AG09309 (cell line): ENCODE measurements at places on chromosomes 3 and 15.

DNA sequence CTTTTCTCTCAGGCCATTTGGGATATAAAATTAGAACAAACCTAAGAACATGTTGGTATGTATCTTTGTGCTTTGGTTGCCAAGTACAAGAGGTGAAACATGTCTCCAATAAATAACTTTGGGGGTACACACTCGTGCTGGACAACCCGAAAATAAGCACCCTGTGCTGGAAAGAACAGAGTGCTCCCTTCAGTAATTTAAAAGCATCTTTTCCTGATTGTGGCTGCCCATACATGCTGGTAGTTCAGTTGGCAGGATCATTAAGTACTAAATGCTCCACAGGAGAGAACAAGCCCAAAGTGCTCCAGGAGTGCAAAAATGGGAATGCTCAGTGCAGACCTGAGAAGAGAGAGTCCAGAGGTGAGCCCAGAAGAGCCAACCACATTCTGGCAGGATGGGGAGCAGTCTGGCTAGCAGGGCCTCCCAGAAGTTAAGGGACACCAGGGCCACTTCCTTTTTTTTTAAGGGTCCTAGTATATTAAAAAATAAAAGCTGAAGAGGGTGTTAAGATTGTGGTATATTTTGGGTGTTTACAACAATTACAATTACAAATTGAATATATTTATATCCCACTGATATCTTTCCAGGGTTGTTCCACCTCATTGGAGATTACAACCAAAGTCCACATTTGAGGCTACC lies 48.6 kb upstream of the SSR3 start:
- no peak for DNase-seq

DNA sequence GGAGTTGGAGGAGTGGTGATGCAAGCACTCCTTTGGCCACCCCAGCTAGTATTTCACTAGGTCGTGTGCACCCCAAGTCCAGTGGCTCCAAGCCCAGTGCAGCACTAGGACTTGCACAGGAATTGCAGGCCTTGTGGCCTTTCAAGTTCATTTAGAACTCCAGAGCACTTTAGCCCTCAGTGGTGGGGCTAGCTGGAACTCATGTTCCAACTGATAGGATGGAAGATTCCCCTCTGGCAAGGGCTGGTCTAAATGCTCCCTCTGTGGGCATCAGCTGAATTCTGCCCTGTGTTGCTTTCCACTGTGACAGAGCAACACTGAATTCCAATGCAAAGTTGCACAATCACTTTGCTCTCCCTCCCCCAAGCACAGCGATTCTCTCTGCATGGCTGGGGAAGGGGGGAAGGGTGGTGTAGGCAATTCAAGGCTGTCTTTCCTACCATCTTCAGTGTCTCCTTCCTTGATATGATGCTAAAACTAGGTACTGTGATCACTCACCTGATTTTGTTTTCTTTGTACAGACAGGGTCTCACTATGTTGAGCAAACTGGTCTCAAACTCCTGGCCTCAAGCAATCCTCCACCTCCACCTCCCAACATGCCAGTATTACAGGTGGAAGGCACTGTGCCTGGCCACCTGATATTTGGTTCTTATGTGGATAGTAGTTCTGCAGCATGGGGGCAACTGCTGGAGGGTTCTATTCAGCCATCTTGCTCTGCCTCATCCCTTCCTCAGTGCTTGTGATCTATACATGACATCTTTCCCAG lies 10.3 kb downstream of the USF3 start:
- DNase-seq = peak; percentile 45

GRCh38 chr3:106850437-106850836 lies 526.8 kb upstream of the CCDC54 start:
- DNase-seq = no peak

DNA sequence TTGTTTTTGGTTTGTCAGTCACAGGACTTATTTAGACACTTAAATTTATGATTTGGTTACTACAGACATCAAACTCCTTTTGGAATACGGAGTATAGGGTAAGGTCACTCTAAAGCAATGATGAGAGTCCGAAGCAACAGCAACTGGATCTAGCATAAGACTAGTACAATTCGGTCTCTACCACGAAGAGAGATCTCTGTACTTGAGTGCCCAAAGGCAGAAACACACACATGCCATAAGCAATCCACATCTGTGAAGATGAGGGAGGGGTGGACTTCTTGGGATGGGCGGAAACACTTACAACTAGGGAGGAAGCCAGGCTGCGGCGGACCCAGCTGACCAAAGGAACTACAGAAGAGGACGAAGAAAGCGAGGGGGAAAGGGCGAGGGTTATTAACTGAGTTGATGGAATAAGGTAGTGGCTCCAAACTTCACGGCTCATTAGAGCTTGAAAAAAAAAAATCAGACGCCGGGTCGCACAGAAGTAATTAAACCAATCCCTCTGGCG lies 595 bp downstream of the DPH6 start:
- no peak for DNase-seq

DNA sequence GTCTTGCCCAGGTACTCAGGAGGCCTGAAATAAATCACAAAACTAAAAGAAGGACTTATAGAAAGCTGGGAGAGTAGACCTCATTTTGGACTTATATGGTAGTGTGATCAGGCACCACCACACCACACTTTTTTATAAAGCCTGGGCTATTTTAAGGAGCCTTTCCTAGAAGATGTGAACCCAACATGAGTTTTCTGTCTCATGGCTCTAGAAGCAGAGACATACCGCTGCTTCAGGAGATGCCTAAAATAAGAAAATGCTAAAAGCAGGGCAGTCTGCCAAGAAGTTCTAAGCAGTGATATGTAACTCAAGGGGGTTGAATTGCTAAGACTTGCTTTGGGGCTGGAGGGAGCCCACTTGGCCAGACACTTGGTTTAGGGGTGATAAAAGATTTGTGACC lies 49.6 kb downstream of the SUMF1 start:
- no peak for DNase-seq

DNA sequence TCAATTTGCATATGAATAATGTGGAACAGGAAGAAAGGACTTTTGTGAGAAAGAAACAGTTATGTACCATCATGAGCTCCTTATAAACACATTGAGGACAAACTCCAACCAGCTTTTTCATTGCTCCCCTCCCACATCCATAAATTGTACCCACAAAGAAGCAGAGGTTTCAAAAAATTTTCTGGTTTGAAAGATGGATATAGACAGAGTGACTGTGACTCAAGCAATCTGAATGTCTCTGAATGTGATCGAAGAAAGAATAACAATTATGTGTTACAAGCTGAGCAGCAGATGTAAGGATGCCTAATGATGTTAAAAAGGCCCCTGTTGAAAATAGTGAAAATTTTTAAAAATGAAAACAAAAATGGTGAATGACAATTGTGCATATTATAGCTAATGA lies 127.4 kb downstream of the TFG start:
- DNase-seq = no peak

DNA sequence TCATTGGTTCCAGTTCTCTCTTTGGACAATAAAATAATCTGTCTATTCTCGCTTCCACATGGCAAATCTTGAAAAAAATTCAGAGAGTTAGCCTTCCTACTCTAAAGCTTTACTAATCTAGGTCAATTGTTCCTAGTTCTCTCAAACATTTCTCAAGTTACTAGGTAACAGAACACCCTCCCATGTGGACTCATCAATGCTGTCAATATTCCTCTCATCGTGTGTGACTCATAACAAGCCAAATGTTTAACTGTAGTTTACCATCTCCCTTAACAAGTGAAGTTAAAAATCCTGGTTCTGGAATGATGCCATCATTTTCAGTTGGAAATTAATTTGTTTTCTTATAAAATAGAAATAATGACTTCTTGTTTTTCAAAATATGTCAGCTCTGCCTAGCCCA lies 438.6 kb downstream of the ROBO1 start:
- DNase-seq = no peak

DNA sequence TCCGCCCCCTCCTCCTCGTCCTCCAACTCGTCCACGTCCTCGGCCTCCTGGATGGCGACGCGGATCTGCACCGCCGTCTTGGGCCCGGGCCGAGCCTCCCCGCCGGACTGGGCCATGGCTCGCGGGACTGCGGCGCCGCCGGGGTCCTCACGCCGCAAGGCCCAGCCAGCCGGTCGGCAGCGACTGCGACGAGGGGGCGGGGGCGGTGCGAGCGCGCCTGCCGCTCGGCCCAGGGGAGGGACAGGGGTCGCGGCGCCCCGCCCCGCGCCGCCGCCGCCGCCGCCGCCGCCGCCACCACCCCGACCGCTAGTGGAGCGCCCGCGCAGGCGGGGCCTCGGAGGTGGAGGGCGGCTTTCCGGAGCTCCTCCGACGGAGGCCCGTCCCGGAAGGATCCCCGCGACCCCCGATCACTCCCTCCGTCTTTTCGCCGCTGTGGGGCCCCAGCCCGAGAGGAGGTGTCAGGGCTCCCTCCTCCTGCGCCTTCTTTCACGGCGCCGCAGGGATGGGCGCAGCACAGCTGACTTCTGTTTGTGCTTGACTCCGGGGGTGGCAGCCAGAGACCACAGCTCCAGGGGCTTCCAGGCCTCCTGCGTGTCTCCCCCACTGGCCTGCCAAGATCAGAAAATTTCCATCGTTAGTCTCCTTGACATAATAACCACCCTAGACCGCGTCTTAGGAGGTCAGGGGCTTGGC lies at the start of gene LARP6:
Gene LARP6 (minus strand): TSS at position 185 of the 693 bp plus-strand sequence. CDS start 69 bp downstream, at position 116.
- no peak for DNase-seq

GRCh38 chr15:81117581-81117980 lies 16.5 kb upstream of the CFAP161 start:
- no peak for DNase-seq

DNA sequence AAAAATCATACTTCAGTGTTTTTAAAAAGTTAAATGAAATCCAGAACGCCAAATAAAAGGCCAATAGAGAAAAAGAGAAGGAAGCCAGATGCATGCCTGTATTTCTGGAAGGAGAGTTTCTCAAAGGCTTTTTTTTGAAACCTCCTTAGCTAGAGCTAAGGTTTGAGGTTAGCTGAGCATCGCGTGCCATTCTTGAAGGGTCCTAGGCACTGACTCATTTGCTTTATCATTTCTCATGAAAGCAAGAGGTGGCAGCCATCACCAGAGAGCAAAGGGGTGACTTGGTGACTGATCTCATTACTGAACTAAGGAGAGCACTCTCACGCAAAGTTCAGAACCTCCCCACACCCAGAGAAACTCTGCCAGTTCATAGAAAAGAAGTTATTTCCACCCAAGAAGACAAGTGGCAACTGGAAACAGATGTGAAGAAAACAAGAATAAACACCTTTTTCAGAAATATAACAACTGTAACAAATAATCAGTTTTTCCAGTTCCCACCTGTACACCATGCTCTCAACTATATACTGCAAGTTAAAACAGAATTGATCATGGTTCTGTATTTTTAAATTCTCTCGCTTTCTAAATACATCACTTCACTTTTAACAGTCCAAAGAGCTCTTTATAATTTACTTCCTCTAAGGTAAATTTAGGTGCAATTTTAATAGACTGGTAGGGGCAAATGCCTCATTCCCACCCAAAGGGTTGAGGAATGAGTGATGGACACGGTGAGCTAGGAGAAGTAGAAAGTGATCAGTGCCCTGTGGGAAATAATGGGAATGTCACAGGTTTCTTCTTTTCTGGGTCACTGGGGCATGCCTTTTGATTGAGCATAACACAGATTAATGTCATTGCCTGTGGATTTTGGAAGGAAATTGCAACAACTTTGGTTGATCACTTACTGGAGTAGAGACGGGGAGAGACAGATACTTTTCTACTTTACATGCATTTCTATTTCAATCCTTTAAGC lies 24.7 kb downstream of the GPR15 start:
- no peak for DNase-seq

DNA sequence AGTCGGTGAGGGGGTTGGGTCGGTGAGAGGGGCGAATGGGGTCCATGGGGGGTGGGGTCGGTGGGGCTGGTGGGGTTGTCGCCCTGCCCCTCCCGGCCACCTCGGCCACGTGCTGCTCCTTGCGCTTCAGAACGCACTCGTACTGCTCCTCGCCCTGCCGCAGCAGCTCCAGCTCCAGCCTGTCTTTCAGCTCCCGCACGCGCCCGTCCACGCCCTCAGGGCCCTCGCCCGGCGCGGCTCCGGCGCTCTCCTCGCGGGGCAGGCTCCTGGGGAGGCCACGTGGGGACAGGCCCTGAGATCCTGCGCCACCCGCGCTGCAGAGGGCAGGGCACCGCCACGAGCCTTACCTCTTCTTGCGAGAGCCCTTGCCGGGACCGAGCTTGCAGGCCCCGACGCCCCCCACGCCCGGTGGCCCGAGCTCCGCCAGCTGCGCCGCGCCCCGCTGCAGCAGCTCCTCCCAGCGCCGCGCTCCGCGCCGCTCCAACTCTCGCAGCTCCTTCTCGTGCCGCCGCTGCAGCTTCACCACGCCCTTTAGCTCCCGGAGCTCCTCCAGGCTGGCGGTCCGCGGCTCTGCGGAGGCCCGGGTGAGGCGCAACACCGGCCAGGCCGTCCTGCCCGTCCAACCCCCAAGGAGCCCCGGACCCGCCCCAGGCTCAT lies 8.2 kb upstream of the ANKRD63 start:
- no peak for DNase-seq

- no peak for DNase-seq
These were observed 11.5 kb downstream of the DISP2 start for GRCh38 chr15:40369474-40369869.

DNA sequence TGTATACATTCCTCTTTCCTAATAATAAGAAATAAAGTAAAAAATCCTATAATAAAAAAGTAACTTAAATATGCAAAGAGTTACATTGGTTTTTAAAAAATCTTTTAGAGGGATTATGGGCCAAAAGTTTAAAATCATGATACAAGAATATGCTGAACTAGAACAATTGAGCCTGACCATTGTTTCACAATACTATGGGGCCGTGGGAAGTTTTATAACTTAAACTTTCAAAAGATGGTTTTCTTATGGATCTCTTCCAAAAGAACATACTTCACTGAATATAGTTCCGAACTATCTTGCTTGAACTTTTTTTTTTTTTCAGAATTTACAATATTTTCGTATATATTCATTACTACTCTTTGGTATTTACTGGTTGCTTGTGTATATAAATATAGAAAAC lies 97.6 kb downstream of the NFKBIZ start:
- DNase-seq = no peak

GRCh38 chr3:147760085-147760484 lies 350.9 kb downstream of the ZIC1 start:
- no peak for DNase-seq

DNA sequence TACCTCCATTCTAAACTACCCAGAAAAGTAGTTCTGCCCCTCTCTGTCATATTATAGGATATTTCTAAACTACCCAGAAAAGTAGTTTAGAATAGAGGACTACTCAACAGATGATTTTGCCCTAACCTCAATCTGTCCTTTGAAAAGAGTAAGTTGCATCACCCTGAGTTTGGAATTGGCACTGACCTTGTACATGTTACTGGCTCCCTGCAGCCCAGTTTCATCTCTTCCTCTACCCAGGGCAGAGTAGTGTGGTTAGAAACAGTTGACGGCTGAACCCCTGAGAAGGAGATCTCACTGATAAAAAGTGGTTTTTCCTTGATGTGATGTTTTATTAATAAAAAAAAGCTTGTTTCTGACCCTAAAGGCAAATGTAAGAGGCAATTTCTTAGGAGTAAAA lies 340.5 kb upstream of the NECTIN3 start:
- peak; percentile 3 for DNase-seq

- no peak for DNase-seq
These were observed 388.7 kb downstream of the GRM7 start for GRCh38 chr3:7249493-7250076.
